Epithelial cell of prostate (primary cell): ENCODE measurements at places on chromosomes 1 and 21.

DNA sequence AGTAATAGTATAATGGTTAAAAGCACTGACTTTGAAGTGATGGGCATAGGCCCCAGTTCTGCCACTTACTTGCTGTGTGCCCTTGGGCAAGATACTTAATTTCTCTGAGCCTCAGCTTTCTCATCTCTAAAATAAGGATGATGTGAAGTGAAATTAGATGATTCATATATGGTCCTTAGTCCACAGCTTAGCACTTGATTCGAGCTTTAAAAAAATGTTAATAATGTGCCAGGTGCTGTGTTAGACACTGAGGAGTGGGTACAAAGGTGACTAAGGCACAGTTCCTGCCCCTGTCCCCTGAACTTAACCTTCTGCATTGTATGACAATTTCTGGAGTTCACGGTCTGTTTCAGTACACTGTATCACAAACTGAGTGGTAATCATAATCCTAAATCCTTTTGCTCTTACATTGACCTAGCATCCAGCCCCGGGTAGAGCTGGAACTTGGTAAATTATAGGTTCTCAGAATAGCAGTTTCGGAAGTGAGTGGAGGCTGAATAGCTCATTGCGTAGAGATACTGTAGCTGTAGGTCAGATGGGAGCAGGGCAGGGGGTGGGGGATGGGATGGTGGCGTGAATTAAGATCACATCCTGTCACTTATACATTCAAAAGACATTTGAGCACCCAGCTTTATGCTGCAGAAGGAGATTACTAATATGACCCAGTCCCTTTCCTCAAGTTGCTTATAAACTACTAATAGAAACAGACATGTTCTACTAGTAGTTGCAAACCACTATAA, 1.5 kb downstream of the ZNF691 start:
- DNase-seq = no peak

DNA sequence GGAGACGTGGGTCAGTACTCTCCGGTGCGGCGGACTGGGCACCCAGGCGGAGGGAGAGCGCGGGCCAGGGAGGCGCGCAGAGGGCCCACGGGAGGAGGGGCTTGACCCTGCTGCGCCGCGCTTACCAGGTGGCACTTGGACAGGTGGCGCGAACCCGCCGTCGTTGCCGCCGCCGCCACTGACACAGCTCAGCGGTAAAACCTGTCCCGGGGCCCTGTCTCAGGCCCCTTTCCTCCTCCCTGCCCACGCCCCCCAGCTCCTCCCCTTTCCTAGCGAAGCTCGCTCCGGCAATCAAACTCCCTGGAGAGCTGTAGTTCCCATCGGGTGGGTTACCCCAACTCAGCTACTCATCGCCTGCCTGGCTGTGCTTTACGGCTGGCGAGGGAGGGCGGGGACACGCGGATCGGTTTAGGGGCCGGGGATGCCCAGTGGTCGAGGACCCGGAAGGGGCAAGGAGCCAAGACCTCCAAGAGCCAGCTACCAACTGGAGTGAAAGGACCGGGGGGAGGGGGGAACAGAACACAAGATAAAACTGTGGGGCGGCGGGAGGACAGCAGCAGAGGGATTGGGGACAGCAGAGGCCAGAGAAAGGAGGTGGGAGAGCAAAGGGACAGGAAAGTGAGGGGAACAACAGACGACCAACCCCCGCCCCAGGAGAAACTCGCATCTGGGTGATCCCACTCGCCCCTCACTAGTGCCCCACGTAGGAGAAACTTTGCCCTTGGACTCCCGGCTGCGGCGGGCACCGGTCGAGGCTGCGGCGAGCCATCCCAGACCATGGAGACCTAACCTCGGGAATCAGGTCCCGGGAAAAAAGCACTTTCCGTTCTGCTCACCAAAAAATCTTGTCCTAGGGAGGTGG, 2.9 kb downstream of the GFI1 start:
- DNase-seq = no peak

DNA sequence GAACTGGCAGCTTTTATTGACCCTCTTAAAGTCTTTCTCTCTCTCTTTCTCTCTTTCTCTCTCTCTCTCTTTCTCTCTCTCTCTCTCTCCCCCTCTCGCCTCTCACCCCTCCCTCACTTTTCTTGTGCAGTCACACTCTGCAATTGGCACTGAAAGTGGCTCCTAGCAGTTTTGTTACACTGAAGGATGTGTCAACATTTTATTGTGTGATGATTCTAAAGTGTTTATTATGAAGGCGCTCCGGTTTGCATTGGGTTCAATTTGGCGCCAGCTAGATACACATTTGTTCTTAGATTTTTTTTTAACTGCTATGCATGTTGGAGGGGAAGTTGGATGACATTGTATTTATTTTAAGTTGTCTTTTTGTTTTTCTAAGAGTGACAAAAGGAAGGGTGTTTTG, 64.0 kb upstream of the CHRM3 start:
- no peak for DNase-seq

GRCh38 chr21:40905251-40905650, 58.3 kb upstream of the DSCAM start:
- DNase-seq = no peak

GRCh38 chr1:27634985-27635367, at the start of gene FGR:
FGR (minus strand) TSS chr1:27635185; CDS start chr1:27623916, 11,269 bp downstream.
- DNase-seq = no peak

- DNase-seq = no peak
These were observed 89.4 kb downstream of the PAPPA2 start for GRCh38 chr1:176552217-176552991.

DNA sequence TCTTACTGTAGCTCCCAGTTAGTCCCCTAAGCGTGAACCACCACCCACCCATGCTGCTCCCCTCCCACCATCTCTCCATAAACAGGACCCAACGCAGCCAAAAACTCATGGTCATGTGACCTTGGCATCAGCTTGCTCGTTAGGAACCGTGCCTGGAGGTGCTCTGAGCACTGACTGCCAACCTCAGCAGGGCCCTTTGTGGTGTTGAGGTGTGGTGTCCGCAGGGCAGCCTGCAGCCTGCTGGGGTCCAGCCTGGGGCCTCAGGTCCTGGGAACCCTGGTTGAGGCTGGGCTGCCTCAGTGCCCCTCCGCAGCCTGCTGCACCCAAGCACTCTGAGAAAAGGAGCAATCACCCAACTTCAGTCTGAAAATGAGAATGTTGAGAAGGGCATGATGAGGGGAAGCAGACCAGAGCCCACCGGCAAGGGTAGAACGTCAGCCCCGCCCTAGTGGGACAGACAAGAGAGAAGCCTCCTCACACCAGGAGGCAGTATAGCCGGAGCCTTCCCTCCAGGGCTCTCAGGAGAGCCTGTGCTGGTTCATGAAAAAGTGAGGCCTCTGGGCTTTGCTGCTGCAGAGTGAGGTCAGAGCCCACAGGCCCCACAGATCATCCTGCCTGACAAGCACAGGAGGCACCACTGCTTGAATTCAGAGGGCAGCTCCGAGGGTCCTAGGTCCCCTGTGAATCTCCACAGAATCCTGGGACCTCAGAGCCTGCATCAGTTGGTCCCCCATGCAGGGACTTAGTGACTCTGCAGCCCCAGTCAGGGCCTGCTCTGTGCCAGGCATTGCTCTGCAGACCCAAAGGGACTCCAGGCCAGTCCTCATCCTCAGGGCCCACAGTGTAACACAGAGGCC, 4.9 kb upstream of the COL6A2 start:
- DNase-seq = no peak

DNA sequence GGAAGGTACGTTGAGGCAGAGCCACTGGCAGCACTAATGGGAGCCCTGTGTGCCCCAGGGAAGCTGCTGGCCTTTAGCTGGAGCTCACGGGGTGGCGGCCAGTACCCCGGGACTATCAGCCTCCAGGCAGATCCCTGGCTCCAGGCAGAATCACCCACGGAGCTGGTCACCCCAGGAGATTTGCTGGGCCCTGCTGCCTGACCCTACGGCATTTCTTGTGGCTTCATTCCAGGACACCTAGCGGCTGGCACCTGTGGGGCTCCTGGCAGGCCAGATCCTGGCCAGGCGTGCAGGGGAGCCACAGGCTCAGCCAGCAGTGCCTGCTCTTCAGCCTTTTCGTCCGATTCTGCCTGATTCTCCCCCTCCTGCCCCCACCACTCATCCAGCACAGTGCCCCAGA, 7.1 kb downstream of the PADI1 start:
- DNase-seq = no peak

GRCh38 chr1:98763488-98764150, 102.1 kb downstream of the SNX7 start:
- DNase-seq = no peak

- no peak for DNase-seq
These were observed 9.8 kb upstream of the PHTF1 start for GRCh38 chr1:113768916-113769600.
